ENCODE measurements at places on chromosomes 1 and 21. TPM values are rescaled to one million over a fixed set of nuclear protein-coding genes. Genes with fewer than 3 reads are reported as not detected.

SERINC2 gene
- total RNA-seq, result 1.3 TPM

RGS1 gene
- total RNA-seq, result not detected

GSTM5 gene
- 0.18 TPM for total RNA-seq

OR14K1 gene
- not detected for total RNA-seq

SYT14 gene
- total RNA-seq, result 0.14 TPM

TRIM58 gene
- 0.66 TPM for total RNA-seq

FMOD gene
- 0.07 TPM for total RNA-seq

AUNIP gene
- 5.8 TPM for total RNA-seq

SYTL1 gene
- under 0.01 TPM for total RNA-seq

AMY2A gene
- not detected for total RNA-seq

TMPRSS15 gene
- total RNA-seq, result not detected

CYP4X1 gene
- 1.6 TPM for total RNA-seq

Data from pulmonary artery endothelial cell (primary cell).